ENCODE measurements at places on chromosomes 7 and 10.

DNA sequence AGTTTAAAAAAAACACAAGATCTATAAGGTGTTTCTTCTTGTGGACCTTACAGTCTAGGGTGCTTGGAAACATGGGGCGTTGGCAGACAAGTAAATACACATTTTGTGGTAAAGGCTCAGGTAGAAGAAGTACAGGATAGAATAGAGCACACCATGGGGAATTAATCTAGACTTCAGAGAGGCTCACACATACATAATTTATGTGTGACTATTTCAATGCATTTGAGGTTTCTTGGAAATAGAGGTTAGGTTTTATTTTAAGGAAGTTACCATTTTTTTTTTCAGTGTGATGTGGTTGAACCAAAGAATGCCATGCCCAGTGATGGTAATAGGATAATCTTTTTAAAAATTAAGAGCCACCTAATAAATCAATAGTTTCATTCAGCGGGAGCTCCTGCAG lies 12.8 kb downstream of the CFTR start:
- no peak for DNase-seq

GRCh38 chr7:111990643-111991042 lies 215.6 kb downstream of the DOCK4 start:
- DNase-seq: no peak

DNA sequence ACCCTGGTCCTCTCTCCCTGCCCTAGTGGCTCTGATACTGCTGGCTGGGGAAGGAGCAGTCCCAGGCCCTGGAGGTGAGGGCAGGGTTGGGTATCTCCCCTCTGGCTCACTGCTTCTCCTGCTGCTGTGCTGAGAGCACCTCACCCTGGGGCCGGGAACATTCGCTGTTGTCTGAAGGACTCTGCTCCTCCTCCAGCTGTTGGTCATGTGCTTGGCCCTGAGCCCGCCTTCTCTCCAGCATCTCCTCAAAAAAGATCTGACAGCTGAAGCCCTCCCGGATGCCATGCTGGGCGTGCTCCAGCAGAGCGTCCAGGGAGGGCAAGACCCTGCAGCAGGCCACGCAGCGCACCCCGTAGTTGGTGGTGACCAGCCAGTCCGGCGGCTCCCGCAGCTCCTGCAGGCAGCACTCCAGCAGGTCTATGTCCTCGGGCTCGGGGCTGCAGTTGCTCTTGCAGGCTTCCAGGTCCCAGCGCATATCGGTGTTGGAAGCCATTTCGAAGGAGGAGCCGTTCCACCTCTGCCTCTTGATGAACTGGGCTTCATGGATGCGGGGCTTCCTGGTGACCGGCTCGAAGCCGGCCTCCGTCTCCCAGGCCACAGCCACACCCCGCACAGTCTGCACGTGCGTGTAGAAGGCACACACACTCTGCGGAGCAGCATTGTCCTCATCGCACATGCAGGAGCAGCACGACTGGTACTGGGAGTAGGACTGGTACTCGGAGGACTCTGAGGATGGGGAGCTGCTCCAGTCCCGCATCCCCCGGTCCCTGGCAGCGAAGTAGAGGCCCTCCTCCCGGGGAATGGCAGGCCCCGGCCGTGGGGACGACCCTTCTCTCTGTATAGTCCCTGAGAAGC lies 2.1 kb downstream of the FAM170B start:
- DNase-seq: no peak

GRCh38 chr10:59876695-59877094 lies 29.7 kb downstream of the CCDC6 start:
- DNase-seq: no peak

DNA sequence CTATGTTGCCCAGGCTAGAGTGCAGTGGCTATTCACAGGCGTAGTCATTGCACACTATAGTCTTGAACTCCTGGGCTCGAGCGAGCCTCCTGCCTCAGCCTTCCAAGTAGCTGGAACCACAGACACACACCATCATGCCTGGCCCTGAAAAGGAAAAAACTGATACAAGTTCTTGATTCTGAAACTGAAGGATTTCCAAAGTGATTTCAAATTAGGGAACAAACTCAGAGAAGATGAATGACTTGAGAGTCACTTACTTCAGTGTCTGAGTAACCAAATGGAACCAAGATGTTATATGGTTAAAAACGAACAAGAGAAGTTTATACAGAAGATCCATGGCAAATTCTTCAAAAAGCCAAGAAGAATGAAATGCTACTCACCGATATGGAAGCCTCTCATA lies 14.4 kb downstream of the CWF19L1 start:
- no peak for DNase-seq

GRCh38 chr7:131898418-131898817 lies 342.0 kb upstream of the PODXL start:
- no peak for DNase-seq

Measured in NCI-H460 (cell line).